ENCODE measurements at places on chromosomes 5 and 9.

GRCh38 chr5:90899014-90899604, 340.5 kb downstream of the ADGRV1 start:
- no peak for DNase-seq

DNA sequence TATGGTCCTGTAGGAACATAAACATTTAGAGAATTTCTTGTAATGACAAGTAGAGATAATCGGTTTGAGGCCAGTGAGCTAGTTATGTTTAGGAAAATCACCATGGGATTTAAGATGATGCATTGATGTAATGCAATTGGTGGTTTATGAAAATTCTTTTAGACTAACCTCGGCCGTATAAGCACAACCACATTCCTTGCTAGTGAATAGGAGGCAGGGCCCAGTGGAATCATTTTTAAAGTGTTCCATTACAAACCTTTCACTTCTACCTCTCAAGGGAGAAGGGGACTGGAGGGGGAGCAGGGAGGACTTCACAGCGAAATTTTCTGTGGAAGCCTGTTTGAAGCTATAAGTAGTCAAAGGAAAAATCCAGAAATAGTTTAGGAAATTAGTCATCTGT, 71.8 kb upstream of the NFIL3 start:
- DNase-seq: no peak

DNA sequence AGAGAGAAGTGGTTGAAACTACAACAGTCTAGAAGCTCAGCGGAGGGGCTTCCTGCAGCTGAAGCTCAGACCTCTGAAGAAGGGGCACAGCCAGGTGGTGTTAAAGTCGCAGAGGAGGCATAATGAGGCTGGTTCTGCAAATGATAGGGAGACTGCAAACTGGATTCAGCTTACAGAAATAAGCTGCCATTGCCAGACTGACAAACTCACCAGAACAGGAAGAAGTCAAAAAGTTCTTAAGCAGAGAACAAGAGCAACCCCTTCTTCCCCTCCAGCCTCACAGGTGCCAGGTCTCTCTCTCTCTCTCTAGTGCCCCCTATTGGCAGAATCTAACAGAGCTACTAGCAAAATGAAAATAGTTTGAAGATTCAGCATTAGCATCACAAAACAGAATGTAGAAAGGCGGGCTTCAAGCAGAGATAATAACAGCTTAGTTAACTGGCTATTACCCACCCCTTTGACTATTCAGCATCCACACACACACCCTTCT, 76.7 kb downstream of the GRAMD2B start:
- DNase-seq: no peak

DNA sequence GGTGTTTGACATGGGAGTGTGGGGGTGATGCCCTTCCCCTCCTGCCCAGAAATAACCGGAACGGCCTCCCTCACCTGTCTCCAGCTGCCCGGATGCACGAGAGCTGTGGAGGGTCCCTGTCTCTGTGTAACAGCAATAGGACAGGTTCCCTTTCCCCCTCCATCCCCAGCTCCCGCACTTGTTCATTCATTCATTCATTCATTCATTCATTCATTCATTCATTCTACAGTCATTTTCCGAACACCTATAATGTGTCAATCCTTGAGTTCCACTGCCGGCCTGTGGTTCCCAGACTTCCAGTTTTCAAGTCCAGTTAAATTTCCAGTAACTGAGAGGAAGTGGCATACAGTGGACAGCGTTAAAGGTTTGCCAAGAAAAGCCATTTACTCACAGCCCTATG, 7.3 kb downstream of the PRRX2 start:
- DNase-seq: no peak

DNA sequence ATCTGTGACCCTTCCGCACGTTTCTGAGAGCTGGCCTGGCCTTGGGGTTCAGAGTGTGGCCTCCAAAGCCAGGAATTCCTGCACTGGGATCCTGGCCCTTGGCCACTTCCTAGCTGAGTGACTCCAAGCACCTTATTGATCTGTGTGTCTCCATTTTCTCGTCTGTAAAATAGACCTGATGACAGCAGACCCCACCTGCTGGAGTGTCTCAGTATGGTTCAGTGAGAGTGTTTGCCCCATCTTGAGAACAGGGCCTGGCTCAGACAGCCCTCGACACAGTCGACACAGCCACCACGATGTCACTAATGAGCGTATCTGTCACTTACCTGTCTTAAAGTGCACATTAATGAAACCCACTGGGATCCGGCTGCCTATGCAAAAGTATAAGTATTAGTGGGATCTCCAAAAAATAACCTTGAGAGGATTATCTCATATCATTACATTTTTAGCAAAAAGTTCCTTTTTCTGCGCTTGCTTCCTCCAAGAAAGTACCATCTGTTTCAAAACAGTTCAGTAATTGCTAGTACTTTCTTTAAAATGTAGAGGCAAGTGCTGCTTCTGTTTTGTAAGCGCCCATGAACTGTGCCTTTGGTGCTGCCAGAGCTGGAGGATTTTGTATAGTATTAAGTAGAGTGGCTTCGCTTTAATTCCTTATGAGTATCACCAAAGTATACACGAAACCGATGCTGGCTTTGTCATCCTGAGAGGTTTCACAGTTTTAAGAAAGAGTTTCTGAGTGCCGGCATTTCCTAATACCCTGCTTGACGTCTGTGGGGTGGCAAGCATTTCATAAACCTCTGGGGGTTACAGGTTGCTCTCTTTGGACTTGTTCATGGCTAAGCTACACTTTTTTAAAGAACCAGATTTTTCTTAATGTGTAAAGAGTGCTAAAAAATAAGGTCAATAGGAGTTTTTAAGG, 31.7 kb downstream of the UBE2QL1 start:
- no peak for DNase-seq

- DNase-seq: no peak
Measured at GRCh38 chr9:93217706-93218105, 33.8 kb downstream of the WNK2 start.

- no peak for DNase-seq
Measured at GRCh38 chr5:83069096-83069799, 7.9 kb downstream of the TMEM167A start.

- DNase-seq: no peak
Measured at GRCh38 chr5:149938279-149938678, 6.3 kb downstream of the PDE6A start.

DNA sequence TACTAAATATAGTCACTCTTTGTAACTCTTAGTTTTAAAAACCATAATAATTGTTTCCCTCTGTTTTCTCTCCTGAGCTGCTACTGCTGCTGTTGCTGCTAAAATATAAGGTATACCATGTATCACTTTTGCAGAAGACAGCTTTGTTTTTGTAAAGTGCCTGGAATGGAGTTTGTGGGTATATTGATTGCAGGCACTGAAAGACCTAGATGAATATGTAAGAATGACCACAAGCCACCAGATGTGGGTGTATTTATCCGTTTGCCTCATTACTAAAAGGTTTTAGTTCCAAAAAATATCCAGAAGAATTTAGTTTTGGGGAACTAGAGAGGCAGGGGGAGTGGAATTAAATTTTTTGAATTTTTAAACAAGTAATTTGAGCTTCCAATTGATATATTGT, 151.1 kb upstream of the CDKN2B start:
- no peak for DNase-seq

- no peak for DNase-seq
Measured at GRCh38 chr9:132639322-132639721, 30.5 kb downstream of the DDX31 start.

GRCh38 chr9:130328349-130328801, 62.8 kb downstream of the HMCN2 start:
- no peak for DNase-seq

GRCh38 chr9:35981699-35982098, 23.7 kb upstream of the OR2S2 start:
- DNase-seq: no peak
